Right ventricle myocardium inferior (tissue), 1 donor: ENCODE measurements at places on chromosomes 2 and 18.

DNA sequence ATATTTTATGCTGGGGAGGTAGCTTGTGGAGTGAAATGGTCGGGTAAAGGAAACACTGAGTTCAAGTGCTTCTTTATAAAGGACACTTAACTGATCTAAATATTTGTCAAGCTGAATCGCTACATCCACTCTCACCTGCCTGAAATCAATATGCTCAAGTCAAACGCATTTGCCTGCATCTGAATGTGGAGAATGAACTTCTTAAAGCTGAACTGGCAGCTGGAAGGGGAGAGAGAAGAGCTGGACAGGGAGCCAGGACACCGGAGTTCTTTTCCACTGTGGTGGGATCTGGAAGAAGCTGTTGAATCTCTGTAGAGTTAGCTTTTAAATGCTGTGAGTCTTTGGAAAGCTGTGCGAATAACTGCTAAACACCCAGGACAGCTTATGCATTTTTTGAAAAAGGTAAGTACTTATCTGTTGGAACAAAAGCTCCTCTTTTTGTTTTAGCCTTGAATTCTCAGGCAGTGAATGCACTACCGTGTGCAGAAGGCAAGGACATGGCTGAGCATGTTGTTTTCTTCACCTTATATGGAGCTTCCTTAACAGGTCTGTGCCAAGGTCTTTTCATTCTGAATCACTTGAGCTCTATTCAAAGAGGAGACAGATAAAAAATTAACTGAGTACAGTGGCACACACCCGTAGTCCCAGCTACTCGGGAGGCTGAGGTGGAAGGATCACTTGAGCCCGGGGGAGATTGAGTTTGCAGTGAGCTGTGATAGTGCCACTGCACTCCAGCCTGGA is 74.2 kb upstream of the KLF7 start:
- DNase-seq = no peak

- DNase-seq = no peak
Observed at GRCh38 chr2:200795028-200795440, 16.7 kb upstream of the BZW1 start.

- no peak for DNase-seq
Observed at GRCh38 chr18:39960550-39960949, 1994.5 kb upstream of the PIK3C3 start.

DNA sequence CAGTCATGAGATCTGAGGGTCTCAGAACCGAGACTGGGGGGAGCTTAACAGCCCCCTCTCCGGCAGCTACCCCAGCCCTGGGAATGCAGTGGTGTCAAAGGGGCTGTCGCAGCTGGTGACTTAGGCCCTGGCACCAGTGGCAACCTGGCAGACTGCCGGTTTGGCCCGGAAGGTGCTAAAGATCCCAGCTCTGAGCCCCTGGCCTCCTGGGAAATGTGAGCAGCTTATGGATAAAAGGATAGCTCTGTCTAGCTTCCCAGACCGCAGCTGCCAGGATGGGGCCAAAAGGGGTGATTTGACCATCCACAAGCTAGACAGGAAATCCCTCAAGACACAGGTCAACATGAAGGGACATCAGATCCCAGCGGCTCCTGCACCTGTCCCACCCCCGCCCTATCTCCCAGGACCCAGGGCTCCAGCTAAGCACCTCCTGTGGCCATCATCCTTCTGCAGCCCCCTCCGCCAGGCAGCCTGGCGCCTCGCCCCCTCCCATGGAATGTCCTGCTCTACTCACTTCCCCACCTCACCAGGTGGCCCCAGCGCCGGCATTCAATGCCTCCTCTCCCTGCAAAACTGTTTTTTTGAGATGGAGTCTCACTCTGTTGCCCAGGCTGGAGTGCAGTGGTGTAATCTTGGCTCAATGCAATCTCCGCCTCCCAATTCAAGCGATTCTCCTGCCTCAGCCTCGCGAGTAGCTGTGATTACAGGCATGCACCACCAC is 33.2 kb upstream of the EFHD1 start:
- no peak for DNase-seq

DNA sequence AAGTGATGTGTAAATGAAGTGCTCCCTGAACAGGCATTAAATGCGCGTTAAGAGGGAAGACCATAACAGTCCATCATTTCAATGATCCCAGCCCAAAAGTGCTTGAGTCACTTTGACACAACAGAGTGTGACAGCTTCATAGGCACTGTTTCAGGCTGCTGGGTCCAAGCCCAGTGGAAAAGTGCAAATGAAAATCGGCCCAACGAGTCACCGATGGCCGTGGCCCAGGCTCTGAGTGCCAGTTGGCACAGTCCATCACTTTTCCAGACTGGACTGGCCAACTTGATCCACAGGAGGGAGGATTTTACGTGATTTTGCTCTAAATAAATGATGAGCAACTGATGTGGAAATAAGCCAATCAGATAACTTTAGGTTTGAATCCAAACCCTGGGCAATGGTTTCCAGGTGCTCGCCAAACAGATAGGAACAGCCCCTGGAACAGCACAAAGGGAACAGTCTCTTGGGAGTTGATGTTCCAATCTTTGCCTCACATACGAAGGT is 114.0 kb downstream of the SP3 start:
- peak; percentile 74 for DNase-seq

DNA sequence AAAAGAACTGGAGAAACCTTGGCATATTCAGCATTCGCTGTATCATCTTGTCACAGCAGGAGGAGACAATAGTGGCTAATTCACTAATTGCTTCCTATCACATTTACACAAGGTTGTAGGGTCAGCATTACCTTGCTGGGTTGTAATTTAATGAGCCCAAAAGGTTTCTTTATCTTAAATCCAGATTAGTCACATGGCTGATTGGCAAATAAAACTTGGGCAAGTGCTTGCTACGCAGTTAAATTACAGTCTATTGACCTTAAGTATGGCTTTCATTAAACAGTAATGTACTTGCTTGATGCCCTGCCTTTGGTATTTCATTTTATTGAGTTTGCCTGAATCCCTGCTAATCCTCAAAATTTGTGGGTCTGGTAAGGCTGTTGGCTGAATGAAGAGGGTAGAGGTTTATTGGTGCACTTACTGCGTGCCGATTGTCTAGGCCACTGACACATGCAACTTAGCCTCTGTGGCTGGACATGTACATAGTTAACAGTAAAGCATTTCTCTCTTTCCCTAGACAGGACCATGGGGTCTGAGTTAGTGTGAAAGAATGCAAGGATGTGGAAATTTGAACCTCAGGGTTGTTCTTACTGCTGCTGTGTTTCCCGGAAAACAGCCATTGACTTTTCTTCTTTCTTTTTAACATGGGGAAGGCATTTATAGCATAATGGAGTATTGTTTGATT is 34.3 kb downstream of the FMNL2 start:
- DNase-seq = no peak

- no peak for DNase-seq
Observed at GRCh38 chr2:200025717-200026116, 70.3 kb downstream of the MAIP1 start.

GRCh38 chr2:22694300-22694699 is 690.7 kb upstream of the KLHL29 start:
- DNase-seq = no peak
